ENCODE measurements at places on chromosomes 2 and 18.

DNA sequence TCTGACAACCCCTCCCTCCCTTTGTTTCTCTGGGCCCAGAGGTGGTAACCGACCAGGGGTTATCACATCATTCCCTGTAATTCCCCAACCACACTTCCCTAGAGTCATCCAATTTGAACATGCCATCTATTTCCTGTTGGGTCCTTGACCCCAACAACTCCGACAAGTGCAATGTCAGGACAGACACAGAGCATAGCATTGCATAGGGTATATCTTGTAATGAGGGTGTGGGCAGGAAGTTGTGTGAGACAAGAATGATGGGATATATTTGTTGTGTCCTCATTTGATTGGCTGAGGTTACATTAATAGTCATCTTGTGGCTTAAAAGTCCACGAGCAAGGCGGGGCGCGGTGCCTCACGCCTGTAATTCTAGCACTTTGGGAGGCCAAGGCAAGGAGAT lies 33.4 kb upstream of the CNOT11 start:
- no peak for DNase-seq

- no peak for DNase-seq
Measured at GRCh38 chr18:31424383-31424988, 23.1 kb upstream of the DSG3 start.

DNA sequence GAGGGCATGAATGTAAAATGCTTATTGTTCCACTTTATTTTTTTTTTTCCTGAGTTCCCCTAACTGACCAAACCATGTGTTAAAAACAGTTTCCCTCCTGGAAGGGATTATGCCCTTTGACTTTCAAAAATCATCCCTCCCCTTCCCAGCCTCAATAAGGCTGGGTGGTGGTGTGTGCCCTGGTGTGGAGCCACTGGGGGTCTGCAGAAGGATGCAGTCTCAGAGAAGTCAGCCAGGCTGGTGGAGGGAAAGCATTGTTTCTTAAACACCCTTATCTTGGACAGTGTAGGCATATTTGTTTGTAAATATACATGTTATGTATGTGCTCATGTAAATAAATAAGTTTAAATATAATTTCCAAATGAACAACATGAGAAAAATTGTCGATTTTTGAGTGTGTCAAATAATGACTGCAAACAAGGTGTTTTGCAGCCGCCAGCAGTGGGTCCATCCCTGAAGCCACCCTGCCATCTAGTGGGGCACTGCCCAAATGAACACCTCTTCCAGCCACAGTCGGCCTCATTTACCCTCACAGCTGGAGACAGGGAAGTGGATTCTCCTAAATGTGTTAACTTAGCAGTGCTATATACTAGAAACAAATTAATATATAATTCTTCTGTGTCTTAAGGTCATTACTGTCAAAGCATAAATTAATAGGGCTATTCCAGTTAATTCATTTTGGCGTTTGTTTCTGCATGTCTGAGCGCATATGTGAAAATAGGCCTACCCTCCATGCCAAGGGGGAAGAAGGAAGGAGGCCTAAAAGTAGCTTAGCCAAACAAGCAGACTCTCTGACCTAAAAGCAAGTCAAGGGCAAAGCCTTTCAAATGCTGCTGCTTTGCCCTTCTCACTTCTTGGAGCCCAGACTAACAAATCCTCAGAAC lies 209.6 kb upstream of the PIK3C3 start:
- DNase-seq = no peak

GRCh38 chr2:134683561-134684112 lies 35.2 kb downstream of the TMEM163 start:
- DNase-seq = no peak

- DNase-seq = no peak
Measured at GRCh38 chr2:42618116-42618515, 49.7 kb downstream of the MTA3 start.

All from forelimb muscle (tissue), 1 donor.